Fibroblast of skin of right biceps (primary cell): ENCODE measurements at places on chromosomes 16 and 17.

GRCh38 chr17:19482576-19482975, 51.1 kb upstream of the SLC47A1 start:
- peak; percentile 60 for DNase-seq

- no peak for DNase-seq
Measured at GRCh38 chr16:9135797-9136196, 44.4 kb downstream of the HAPSTR1 start.

DNA sequence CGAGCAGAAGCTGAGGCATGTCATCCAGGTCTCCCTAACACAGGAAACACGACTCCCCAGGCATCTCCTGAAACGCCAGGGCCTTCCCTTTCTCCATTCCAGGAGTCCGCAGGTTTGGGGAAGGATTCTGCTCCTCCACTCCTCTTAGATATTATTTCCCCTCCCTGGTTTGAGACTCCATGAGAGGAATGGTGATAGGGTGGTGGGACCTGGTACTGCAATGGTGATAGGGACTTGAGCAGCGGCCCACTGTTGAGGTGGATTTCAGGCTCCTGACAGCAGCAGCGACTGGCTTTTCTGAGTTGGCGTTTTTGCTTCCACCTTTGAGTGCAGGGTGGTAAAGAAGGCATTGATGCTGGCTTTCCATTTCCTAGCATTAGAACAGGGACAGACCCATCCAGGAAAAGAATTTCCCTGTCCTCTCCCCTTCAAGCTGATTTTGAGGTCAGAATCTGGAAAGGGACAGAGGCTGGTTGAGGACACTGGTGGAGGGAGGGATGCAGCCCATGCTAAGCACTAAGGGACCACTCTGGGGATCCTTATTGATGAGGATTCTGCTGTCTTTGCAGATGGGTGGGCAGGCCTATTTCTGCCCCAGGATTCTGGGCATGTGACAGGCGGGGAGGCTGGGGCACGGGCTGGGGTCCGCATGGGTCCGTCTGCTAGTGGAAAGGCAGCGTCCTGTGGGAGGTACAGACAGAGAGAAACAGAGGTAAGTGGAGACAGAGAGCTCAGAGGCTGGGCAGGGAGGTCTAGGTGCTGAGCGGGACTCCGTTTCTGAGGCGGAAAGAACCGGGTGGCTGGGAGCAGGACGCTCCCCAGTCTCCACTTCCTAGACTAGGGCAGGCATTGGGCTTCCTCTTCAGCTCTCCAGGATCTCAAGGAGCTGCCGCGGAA, 1.3 kb upstream of the TBX4 start:
- DNase-seq: no peak

- DNase-seq: peak; percentile 98
Measured at GRCh38 chr16:84603140-84603816, 14.6 kb downstream of the COTL1 start.

GRCh38 chr17:63649813-63650212, 27.6 kb downstream of the MAP3K3 start:
- DNase-seq: no peak

DNA sequence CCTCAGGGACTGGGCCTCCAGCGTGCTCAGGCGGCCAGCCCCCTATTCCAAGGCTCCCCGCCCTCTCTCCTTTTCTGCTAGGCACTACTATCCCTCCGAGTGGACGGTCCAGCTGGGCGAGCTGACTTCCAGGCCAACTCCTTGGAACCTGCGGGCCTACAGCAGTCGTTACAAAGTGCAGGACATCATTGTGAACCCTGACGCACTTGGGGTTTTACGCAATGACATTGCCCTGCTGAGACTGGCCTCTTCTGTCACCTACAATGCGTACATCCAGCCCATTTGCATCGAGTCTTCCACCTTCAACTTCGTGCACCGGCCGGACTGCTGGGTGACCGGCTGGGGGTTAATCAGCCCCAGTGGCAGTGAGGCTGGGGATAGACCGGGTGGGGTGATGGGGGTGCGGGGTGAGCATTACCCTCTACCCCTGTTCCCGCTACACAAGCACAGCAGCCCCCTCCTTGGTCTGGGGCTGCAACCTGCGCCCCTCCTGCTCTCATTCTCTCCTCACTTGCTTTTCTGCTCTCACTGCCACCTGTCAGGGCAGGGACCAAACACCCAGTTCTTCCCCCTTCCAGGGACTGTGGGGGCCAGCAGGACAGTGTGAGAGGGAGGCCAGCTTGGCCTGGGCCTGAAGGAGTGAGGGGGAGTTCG, 1.1 kb downstream of the PRSS41 start:
- no peak for DNase-seq

DNA sequence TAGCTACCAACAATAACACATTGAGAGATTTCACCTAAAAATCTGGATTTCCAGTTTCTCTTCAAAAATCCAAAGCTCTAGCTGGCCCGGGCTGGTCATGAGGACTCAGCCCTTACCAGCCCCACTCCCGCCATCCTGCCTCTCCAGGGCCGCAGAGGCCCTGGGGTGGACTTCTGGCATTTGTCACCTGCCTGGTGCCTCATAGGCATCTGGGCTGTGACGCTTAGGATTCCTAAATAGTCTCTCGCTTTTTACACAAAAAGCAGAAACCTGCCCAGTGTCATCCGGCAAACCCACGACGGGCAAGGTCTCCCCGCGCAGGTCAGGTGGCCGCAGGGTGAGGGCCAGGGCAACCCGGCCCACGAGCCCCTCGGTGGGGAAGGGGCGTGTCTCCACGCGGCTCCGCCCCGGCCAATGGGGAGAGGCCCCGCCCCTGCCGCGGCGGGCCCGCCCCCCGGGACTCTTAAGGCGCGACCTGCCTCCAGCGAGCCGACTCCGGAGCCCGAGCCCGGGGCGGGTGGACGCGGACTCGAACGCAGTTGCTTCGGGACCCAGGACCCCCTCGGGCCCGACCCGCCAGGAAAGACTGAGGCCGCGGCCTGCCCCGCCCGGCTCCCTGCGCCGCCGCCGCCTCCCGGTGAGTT, at the start of gene VASN:
TSS of gene VASN (plus strand) at position 492 of the 644 bp plus-strand sequence. CDS start 9,030 bp downstream, outside the sequence.
- peak; percentile 81 for DNase-seq

DNA sequence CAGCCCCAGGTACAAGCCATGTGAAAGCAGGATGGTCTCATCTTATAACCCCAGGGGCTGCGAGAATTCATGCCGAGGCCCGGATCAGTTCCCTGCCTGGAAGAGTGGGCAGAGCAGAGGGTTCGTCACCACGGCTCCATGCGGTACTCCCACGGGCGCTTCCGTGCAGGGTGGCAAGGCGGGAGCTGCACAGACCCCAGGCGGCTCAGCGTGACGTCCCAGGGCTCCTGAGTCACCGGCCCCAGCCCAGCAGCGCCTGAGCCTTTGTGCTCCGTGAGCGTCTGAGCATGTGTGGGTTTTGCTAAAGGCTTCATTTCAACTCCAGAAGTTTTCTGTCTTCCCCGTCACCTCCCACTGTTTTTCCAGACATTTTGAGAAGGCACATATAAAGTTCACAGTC, 71.2 kb upstream of the CHMP6 start:
- peak; percentile 42 for DNase-seq

DNA sequence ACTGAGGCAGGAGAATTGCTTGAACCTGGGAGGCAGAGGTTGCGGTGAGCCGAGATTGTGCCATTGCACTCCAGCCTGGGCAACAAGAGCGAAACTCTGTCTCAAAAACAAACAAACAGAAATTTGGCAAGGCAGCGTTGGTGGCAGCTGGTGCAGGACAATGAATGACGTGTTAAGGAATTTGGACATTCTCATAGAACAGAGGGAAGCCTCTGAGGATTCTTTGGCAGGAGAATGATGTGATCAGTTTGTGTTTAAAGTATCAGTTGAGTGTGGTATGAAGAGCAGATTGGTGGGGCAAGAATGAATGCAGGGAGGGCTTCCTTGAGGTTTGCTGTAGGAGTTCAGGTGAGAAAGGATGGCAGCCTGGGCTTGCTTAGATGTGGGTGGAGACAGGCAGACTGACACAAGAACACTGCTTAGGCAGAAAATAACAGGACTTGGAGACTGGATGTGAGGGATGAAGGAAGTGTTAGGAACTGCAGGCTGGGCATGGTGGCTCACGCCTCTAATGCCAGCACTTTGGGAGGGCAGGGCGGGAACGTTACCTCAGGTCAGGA, 4.8 kb downstream of the CYB5D2 start:
- DNase-seq: no peak

GRCh38 chr17:31092475-31093064, 2.2 kb upstream of the NF1 start:
- DNase-seq: peak; percentile 56

DNA sequence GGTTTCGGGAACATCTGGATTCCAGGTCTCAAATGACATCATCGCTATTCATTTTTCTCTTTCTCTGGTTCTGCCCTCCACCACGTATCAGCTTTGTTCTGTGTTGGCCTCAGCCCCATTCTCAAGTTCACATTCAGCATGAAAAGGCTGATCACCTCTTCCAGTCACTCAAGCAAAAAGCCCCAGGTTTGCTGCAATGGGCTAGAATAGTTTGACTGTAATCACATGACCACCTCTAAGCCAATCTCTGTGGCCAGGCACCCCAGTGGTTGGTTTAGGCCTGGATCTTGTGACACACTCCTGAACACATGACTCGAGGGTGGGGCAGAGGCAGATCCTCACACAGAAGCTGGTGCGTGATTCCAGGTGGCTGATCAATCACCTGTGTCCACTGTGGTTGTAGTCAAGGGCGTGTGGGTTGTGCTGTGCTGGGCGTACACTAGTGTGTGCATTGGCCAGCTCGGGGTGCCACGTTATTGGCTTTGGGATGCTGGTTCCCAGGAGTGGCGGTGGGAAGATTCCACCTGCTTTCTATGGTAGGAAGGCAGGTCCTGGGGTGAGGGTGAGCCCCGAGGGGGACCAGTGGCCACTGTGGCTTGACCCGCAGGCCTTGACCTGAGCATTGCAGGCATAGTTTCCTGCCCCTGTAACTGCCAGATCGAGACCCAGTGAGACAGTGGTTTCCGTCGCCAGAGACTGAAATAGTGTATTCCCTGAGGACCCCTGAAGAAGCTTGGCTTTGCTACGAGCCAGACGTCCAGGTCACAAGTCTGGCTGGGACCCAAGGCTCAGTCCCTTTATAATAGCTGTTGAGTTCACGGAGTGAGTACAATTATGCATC, 12.0 kb downstream of the EEF2K start:
- no peak for DNase-seq

DNA sequence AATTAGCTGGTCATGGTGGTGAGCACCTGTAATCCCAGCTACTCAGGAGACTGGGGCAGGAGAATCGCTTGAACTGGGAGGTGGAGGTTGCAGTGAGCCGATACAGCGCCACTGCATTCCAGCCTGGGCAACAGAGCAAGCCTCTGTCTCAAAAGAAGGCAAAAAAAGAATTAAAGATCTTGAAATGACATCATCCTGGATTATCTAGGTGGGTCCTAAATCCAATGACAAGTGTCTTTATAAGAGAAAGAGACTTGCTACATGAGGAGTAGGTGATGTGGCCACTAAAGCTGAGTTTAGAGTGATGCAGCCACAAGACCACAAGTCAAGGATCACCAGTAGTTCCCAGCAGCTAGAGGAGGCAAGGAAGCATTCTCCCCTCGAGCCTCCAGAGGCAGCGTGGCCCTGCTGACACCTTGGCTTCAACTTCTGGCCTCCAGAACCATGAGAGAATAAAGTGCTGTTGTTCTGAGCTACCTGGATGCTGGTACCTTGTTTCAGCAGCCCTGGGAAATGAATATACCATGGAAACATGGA, 15.8 kb downstream of the CIITA start:
- DNase-seq: no peak

DNA sequence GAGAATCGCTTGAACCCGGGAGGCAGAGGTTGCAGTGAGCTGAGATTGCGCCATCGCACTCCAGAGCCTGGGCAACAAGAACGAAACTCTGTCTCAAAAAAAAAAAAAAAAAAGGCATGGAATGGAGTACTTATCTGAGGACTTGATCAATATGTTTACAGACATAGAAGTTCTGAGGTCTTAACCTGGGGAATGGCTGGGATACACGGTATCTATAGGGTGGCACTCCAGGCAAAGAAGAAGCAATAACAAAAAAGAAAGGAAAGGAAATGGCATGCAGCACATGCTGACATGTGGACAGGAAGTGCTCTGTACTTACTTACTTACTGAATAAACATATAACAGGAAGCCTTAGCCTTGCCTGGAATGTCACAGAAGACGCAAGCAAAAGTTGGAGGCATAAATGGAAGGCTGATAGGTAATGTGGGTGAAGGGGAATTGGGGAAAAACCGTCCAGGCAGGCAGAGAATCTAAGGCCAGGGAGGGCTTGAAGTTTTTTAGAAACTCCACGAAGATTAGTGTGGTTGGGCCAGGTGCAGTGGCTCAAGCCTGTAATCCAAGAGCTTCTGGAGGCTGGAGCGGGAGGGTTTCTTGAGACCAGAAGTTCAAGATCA, 10.1 kb upstream of the SPOP start:
- DNase-seq: peak; percentile 48
